SJSA1 (cell line): ENCODE measurements at places on chromosomes 5 and 9. TPM values are rescaled to one million over a fixed set of nuclear protein-coding genes. Genes with fewer than 3 reads are reported as not detected.

DNA sequence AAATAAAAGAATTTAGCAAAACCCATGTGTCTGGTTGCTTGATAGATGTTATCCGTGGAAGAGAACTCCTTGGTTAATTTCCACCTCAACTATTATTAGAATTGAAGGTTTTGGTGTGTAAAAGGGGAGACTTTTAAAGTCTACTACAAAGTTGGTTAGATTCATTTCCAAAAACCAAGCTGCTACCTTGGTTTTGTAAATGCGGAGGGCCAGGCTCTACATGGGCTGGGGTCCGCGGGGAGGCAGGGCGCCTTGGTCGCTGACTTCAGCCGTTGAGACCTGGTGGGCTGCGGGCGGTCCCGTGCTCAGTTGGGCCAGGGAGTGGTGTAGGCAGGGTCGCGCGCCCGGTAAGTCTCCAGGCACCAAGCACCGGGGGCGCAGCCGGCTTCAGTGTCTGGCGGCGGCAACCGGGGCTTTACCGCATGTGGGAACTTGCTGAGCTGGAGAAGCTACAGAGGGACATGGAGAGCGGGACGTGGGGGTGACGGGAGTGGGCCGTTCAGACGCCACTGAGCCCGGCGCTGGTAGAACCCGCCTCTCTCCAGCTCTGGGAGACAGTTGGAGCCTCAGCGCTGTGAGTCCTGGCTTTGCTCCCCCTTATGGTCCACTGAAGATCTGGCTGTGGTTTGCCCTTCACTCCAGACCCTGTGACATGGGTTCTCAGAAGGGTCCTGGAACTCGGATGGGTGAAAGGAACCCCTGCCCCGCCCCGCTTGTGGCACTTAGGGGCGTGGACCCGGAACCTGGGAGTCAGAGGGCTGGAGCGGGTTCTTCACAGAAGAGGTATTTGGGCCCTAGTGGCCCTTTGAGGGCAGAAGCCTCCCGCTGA is 11.8 kb downstream of the NR2F1 start:
- no peak for DNase-seq

GRCh38 chr5:97618721-97619120 is 435.7 kb upstream of the RIOK2 start:
- DNase-seq = no peak

Gene PROB1
- 0.25 and 0.58 TPM in 2 replicates for total RNA-seq

DNA sequence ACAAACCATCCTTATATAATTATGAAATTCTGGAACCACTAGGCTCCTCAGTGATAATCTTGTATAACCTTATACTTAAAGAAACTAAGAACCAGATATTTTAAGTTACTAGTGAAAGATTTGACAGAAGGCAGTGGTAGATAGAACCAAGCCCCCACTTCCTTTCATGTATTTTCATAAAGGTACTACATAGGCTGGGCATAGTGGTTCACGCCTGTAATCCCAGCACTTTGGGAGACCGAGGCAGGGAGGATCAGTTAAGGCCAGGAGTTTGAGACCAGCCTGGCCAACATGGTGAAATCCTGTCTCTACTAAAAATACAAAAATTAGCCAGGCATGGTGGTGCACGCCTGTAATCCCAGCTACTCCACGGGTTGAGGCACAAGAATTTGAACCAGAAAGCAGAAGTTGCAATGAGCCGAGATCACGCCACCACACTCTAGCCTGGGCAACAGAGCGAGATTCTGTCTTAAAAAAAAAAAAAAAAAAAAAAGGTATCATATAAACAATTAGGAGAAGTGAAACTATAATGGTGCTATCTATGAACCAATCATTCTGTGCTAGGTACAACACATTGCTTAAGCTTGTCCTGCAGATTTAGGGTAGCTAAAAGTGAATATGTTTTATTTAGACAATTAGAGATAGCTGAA is 27.9 kb upstream of the DTWD2 start:
- no peak for DNase-seq

DNA sequence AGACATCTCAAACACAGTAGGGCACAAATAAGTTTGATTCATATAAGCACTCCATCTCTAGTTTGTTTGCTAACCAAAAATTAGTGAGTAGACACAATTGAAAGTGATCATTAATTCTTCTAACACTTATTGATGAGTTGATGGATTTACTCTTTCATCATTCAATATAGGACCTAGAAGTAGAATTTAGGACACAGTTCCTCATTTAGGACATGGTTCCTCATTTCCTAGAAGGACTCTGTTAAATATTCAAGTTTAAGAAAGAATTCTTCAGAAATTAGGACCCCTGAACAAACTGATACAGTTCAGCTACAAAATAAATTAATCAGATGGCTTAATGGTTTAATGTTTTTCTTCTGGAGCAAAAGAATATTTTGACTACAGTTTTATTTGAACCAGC is 143.5 kb upstream of the PRR16 start:
- DNase-seq = no peak

GRCh38 chr9:98875536-98875935 is 68.1 kb downstream of the GALNT12 start:
- no peak for DNase-seq

GRCh38 chr9:91048749-91049148 is 247.1 kb downstream of the SYK start:
- DNase-seq = no peak

DNA sequence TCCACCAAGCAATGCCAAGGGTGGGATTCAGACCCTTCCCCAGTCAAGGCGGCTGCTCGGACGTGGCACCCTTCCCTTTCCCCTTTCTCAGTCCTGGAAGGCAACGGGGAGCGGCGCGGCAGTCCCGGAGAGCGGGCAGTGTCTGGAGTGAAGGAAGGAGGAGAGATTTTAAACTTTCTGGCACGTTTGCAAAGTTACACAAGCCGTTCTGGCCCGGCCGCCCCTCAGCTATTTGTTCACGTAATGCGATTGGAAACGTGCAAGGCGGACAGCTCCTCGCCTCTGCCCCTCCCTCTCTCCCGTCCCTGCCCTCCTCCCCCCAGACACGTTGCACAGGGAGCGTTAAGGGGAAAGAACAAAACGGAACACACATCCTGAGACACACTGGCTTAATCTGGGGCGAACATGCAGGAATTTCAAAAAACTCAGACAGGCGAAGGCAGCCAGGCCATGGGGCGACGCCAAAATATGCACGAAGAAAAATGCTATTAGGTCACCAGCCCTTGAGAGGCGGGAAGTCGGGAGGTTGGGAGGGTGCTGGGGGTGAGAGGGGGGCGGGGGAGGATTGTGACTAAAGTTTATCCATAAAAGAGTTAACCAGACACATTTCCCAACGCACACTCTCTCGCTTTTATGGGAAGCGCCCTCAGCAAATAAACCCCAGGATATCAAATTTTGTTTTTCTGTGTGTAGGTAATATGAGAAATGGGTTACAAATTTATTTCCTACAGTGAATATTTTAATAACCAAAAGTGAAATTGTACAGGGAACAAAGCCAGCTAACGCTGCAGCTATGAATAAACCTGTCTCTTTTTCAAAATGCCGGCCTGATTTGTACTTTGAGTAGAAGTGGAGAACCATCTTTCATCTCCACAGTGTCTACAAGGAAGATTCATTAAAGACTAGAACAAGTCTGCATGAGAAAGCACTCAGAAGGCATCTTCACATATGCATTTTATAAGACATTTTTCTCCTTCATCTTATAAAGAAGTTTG is at the start of gene LOX:
TSS of gene LOX (minus strand) at position 144 of the 995 bp plus-strand sequence. CDS start 274 bp downstream, outside the sequence.
- DNase-seq = peak; percentile 73

- DNase-seq = no peak
These were observed 13.1 kb downstream of the CENPH start for GRCh38 chr5:69202497-69202896.

Gene PSAT1
- total RNA-seq = 24.7 and 29.9 TPM in 2 replicates

DNA sequence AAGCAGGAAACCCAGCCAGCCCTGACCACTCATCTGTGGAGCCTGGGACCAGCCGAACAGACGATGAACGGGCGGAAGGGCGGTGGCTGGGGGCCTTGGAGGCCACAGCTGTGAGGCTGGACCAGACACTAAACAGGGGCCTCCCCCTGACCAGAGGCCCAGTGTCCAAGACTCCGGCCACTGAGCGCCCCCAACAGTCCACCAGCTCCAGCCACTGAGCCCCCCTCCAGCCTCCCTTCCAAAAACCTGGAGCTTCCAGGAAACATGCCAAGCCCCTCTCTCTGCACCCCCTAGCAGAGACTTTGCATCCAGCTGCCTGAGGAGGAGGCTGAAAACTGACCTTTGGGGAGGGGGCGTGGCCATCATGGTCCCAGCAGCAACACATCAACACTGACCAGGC is 23.2 kb downstream of the CNTFR start:
- DNase-seq = no peak

- DNase-seq = no peak
These were observed 8.9 kb upstream of the BNC2 start for GRCh38 chr9:16879416-16879815.

DNA sequence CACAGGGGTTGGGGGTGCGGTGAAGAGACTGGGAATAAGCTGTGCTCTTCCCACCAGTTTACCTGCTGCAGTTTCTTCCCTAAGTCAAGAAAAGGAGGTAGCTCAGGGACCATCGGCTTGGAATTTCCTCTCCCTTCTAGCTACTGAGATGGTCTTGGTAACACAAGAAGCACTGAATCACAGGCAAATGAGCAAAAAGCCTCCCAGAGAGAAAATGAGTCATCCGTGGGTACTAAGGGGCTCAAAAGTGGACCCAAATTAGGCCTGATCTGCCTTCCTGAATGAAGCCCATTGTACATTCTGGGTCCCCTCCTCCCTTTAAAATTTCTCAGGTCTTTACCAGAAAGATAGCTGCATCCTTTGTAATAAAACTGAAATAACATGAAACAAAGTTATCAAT is 49.9 kb downstream of the PTPN3 start:
- DNase-seq = no peak
